ENCODE measurements at places on chromosomes 1 and 21.

DNA sequence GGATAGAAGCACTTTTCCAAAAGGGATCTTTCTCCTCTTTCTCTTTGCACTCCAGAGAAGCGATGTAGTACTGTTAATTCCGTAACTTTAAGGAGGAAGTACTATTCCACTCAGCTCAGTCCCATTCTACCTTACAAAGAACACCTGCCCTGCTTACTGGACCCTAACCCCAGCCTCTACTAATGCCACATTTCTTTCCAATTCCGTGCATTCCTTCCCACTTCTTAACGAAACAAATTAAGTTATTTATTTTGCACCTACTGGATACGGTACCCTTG, 511 bp downstream of the NDC1 start:
- no peak for DNase-seq

- no peak for DNase-seq
These were observed 101.1 kb downstream of the TM2D1 start for GRCh38 chr1:61623852-61624251.

DNA sequence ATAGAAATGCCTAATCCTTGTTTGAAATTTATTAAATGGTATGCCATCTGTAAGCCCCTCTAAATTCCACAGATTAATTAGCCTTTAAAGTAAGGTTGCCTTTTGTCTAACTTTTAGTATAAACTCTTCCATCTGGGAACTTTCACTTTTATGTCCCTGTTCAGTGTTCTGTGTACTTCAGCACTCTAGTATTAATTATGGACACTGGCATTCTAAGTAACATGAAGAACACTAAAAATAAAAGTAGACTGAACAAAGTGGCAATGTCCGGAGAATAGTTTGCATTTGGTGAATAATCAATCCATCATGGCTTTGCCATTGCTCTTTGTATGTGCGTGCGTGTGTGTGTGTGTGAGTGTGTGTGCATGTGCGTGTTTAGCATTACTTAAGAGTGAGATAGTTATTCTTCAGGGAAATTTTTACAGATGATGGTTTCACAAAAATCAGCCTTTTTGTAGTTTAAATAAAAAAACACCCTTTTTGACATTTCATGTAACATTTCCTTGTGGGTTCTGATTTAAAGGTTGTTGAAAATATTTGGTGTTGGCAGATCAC, 51.1 kb downstream of the ATF6 start:
- DNase-seq, result no peak

- DNase-seq, result no peak
These were observed 161.3 kb downstream of the TSEN15 start for GRCh38 chr1:184212649-184213314.

Data from stimulated activated naive CD4-positive, alpha-beta T cell treated with Interleukin-2 at 50 U/mL for 16 hours (primary cell).